ENCODE measurements at places on chromosomes 2 and 18. TPM values are rescaled to one million over a fixed set of nuclear protein-coding genes. Genes with fewer than 3 reads are reported as not detected.

HOXD11 gene
- not detected for total RNA-seq

ASXL3 gene
- total RNA-seq, result 18.2 TPM

CDKL4 gene
- 0.75 TPM for total RNA-seq

FAHD2A gene
- 42.2 TPM for total RNA-seq

TUBA3E gene
- total RNA-seq, result not detected

FBXO41 gene
- total RNA-seq, result 3.7 TPM

- DNase-seq, result no peak
Measured at GRCh38 chr18:8045160-8045883, 478.2 kb downstream of the PTPRM start.

DNA sequence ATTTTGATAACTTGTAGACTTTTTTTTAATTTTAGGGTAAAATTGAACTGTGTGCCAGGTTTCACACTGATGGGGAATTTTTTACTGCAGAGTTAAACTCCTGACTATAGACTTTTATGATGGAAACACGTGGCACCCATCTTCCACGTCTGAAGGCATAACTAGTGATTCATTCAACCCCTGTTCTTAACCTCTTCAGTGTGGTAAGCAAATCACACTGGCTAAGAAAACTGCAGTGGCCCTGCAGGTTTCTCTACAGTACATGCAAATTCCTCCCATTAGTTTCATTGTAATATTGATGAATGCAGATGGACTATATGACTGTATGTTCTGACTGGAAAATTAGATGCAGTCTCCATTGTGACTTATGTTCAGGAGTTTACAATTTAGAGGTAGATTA lies 47.2 kb downstream of the SMAD4 start:
- DNase-seq, result no peak

DNA sequence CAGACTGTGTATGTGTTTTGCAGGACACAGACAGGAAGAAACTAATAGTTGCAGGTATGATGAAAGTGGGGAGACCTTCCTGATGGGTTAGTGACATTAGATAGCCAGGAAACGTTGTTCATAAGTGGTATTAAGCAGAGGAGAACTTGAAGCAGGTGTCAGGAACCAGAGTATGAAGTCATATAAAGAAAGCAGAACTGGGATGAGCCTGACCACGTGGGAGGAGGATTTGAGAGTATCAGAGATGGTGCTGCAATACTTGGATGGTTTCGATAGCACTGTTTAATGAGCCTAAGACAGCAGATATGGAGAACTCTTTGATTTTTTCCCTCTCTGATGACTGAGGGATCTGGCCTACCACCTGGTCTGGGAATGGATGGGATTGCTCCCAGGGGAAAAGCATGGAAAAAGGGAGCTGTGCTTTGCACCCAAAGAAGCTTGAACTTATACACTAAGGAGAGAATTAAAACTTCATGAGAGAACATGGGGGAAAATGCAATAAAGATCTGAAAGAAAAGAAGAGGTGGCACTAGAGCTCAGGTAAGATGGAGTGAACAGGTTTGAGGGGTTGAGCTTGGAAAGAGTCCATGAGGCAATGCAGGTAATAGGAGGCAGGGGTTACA lies 226.0 kb upstream of the LRRTM1 start:
- DNase-seq, result no peak

DNA sequence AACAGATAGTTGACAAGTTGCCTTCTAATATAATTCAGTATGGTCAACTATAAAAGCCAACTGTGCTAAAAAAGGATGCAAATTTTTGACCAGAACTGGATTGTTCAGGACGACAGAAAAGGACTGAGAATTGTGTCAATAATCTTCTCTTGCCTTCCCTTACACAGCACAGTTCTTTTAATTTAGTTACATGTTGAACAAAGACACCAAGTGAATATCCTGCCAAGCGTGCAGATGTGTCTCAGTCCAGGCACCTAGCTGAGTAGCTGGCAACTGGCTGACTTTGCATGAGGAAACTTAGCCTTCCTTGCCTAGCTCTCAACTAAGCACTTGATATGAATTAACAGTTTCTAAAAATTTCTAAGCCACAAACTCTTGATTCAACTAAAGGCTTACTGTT lies 801.4 kb downstream of the BCL11A start:
- DNase-seq, result no peak

DNA sequence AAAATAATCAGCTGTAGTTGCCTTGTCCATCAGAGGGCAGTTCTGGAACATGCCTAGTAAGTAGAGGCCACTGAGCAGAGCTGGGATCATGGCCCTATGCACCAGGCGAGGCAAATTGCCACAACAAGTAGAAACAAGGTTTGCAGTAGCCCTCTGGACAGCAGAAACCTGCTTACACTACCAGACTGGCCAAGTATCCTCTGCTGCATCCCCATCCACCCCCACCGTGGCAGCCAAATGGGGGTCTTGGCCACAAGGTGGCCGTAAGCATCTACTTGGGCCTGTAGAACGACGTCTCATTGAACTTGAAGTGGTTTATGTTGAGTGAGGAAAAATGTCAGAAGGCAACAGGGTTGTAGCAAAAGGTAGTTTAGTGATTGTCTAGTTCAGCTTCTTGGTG lies 241.2 kb downstream of the ALPK2 start:
- DNase-seq, result no peak

DNA sequence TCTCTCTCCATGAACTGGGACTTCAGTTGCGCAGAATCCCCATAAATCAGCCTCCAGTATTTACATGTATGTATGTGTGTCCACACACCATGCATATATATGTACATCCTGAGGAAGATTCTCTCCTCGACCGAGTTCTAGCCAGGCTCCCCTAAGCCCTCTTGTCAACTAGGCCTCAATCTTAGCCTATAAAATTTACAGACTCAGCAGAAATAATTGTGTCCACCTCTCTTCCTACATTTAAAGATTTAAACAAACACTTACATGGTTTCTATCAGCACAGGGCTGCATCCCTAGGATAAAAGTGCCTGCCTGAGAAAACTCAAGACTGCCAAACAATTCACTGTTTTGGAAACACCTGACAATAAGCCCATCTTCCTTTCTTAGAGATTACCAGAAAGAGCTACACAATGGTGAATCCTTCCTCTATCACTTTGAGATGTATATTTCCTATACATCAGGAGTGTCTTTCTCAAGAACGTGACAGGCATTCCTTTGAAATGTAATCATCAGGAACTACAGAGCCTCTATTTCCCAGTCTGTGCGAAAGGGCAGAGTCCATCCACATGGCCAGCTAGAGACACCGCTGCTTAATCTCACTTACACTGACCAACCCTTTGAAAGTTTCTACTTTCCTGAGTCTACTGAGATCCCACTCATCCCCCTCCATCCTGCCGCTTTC lies 39.5 kb downstream of the ZNF519 start:
- DNase-seq, result no peak

DNA sequence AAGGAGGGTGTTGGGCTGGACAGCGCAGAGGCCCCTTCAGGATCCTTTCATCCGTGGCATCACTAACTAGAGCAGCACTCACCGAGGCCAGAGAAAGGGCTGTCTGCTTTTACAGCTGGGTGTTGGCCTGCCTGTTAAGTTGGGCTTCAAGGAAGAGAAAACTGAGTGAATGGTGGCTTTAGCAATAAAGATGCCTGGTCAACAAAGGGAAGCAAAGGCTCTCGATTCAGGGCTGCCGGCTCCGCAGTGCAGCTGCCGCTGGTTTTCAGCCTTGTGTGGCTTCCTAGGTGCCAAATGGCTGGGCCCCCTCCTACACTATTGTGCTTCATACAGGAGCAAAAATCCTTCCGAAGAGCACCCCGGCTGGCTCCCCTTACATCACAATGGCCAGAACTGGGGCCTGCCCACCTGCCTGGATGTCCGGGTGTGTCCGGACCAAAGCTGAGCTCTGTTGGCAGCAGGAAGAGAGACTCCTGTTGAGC lies 61.0 kb upstream of the GPR45 start:
- DNase-seq, result no peak

DNA sequence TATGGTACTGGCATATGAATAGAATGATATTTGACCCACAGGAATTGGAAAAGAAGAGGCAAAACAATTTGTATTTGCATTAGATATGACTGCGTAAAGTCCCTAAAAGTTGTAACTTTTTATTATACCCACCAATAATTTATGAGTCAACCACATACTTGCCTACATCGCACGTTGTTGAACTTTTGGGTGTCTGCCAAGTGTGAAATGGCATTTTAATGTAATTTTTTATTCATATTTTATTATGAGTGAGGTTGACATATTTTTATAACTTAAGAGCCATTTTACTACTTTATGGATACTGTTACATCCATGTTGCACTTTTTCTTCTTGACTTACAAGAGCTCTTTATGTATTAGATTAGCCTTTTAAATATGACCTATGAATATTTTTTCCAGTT lies 4.6 kb downstream of the DSC2 start:
- DNase-seq, result no peak

GRCh38 chr2:216023055-216023648 lies 9.8 kb upstream of the MREG start:
- DNase-seq, result peak; percentile 36

DNA sequence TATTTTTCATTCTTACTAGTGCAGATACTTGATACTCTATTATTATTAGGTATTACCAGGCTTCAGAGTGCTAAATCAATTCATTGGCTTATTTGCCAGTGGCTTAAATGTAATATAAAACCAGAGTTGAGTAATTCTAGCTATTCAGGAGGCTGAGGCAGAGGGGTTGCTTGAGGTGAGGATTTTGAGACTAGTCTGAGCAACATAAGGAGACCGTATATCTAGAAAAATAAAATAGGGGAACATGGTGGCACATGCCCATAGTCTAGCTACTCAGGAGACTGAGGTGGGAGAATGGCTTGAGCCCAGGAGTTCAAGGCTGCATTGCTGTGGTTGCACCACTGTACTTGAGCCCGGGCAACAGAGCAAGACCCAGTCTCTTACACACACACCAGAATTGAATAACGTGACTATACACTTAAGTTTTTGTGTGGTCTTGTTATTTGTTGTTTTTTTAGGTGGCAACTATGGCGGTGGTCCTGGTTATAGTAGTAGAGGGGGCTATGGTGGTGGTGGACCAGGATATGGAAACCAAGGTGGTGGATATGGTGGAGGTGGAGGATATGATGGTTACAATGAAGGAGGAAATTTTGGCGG lies 4.8 kb downstream of the HNRNPA3 start:
- no peak for DNase-seq

- no peak for DNase-seq
Measured at GRCh38 chr2:201357221-201357620, at the start of gene FLACC1. TSS of gene FLACC1 (minus strand) at chr2:201357345. CDS start at chr2:201351404, 5,941 bp downstream.

- no peak for DNase-seq
Measured at GRCh38 chr2:210860276-210860675, 303.9 kb downstream of the CPS1 start.

GRCh38 chr2:181751266-181752030 lies 71.1 kb upstream of the NEUROD1 start:
- no peak for DNase-seq

- DNase-seq, result no peak
Measured at GRCh38 chr2:216721141-216721540, 25.8 kb upstream of the IGFBP5 start.

DNA sequence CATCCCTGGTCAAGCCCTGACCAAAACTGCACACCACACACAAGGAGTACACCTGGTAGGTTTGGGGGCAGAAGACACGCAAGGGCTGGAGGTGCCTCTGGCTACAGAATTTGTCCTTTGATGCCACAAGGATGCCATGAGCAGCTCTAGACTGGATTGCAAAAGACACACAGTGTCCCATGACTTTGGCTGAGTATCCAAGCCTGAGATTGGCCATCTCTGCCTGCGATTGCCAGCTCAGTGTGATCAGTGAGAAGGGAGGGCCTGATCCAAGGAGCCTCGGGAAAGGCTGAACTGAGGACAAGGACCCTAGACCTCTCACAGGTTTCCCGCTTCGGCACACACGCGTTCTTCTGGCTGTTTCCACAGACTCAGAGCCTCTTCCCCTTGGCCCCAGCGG lies 60.0 kb upstream of the FOSL2 start:
- no peak for DNase-seq

- DNase-seq, result no peak
Measured at GRCh38 chr2:38093527-38094165, 17.7 kb upstream of the CYP1B1 start.

DNA sequence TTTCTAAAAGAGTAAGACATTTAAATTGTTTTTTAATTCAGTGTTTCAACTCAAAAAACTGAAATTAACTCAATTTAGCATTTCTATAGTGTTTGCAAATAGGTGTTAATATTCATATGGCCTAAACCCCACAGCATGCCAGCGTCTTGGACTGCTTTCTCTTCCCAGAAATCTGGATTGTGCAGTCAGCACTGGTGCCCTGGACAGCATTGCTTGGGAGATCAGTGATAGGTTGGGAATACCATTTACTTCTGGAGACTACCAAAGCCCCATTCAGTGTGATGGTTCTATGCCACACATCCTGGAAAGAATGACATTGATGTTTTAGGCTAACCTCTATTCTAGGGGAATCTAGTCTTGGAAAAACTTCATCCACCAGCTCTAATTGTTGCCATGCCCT lies 455.0 kb upstream of the KLHL29 start:
- DNase-seq, result no peak

- no peak for DNase-seq
Measured at GRCh38 chr2:135093193-135093592, 41.1 kb downstream of the RAB3GAP1 start.

- no peak for DNase-seq
Measured at GRCh38 chr2:224492531-224492930, 90.6 kb upstream of the FAM124B start.
